Activated CD4-positive, alpha-beta T cell treated with anti-CD3 and anti-CD28 coated beads, Interleukin-2, Interleukin-6, amounts not matched to agents 100 ng/mL and 50 ng/mL, durations not matched to agents 16 hours and 8 hours (primary cell): ENCODE measurements at places on chromosomes 5 and 9.
A peak's percentile ranks its signal among the peaks of the same experiment; 100 is the strongest.

GRCh38 chr5:91291628-91292569 is 91.2 kb downstream of the ARRDC3 start:
- DNase-seq = no peak

GRCh38 chr5:10227379-10227778 is 22.3 kb downstream of the ATPSCKMT start:
- DNase-seq = no peak

DNA sequence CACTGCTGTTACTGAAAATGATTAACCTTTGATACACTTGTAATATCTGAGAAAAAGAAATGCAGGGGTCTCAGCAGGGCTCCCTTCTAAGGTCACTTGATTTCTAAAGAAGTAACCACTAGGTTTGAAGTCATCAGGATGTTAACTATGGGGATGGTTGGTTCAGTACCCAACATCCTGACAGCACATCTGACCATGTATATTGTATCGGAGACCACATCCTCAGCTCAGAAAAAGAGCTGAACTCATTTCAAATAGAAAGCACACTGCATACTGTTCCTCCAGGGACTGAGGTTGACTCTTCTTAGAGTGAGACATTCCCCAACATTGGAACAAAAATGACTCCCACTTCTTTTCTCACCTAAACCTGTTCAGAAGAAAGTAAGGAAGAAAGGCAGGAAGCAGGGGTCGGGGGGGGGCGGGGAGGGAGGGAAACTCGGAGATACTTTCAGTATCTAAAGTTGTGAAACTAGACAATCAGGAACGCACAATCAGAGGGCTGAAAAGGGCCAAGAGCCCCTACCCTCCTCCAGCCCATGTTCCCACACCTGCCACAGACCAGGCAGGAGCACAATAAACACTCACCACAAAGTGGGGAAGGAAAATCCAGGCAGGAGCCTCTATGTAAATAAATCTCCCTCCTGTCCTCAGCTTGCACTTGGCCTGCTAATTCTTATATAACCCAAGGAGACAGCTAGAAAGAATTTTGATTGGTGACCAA is 730 bp upstream of the GZMA start:
- DNase-seq = peak; percentile 71

DNA sequence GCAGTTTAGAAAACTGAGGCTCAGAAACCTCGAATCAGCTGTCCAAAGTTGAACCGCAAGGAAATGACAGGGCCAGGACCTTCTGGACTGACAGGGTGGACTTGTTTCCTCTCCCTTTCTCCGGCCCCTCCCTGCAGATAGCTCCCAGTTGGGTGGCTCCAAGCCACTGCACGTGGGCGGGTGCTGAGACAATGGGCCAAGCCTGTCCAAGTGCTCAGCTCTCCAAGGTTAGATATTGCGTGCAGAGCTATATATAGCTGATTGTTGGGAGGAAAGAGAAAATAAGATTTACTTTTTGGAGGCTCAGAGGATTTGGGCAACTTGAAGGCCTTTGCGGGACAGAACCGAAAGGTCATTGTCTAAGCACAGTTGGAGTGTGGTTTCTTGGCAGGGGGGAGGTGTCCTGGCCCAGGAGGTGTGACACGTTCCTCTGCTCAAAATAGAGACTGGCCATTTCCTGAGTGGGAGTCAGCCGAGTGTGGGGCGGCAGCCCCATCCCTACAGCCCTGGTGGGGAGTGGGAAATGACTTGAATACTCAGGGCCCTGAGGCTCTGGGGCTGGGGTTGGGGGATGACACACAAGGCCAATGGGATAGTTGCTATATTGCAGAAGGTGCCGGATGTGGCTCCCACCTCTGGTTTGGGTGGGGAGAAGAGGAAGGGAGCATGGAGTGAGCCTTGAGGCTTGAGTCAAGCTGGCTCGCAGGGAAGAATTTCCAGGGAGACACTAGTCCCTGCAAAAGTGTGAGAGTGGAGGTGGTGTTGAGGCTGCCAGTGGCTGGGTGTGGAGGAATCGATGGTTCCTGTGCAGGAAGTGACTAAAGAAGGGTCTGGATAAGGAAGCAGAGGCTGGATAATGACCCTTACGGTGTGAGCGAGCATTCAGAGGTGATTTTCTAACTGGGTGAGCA is 44.4 kb upstream of the SMAD5 start:
- DNase-seq = no peak

DNA sequence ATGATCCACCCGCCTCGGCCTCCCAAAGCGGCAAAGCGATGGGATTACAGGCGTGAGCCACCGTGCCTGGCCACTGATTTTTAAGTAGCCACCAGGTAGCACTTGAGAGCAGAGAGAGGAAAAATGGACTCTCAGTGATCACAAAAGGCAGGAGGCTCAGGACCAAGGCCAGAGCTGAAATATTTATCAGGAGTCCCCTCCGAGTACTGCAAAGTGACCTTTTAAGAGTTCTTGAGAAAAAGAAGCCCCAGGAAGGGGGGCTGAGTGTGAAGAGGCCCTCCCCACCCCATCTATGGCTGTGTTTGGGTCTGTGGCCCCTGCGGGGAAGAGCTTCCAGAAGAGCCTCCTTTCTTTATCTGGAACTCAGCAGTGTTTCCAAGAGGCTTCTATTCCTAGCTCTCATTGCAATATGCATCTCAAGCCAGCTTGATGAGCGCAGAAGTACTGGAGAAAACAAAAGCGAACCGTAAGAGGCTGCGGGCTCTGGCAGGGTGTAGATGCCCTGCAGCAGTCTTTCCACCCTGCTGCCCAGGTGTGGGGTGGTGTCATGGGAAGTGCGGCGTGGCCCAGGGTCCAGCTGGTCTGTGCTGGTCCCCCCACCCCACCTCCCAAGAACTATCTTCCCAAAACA is 75.5 kb upstream of the CDK20 start:
- no peak for DNase-seq

- no peak for DNase-seq
These were observed 62.9 kb downstream of the C9 start for GRCh38 chr5:39301406-39301805.

GRCh38 chr9:84970432-84970831 is 300.9 kb downstream of the NTRK2 start:
- no peak for DNase-seq

DNA sequence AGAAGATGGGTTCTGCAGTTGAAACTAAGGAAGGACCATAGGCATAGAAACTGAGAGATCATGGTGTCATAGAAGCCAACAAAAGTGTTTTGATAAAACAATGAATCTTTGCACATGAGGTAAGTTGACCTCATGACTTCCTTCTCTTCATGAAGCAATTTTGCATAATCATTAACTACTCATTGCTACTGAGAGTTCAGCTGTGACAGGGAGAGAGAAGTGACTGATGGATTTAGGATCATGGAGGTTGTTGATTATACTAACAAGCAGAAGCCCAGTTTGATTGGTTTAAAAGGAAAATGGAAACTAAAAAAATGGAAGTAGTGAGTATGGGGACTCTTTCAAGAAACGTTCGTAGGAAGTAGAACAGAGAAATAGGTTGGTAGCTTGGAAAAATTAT is 51.2 kb downstream of the PARP8 start:
- DNase-seq = no peak

GRCh38 chr9:97919217-97919813 is 3.0 kb downstream of the TRMO start:
- DNase-seq = no peak

DNA sequence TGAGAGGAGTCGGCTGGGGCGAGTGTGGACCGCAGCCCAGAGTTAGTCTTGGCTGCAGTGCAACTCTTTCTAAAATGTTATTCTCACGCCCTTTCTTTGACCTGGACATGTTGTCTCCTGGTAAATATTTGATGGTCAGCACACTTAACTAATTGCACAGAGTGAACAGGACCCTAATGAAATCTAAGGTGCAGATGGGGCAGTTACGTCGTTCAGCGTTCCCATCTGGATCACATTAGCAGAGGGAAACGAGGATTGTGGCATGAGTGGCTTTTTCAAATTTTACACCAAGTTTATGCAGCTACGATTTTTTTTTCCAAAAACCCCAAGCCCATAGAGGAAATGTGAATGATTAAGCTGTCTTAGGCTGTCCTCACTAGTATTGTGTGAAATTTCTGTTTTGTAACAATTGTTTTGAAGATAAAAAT is 483 bp downstream of the C9orf85 start:
- DNase-seq = no peak

- no peak for DNase-seq
These were observed 244.7 kb downstream of the BNC2 start for GRCh38 chr9:16625811-16626210.

- DNase-seq = no peak
These were observed 49.8 kb downstream of the ROR2 start for GRCh38 chr9:91900055-91900796.

DNA sequence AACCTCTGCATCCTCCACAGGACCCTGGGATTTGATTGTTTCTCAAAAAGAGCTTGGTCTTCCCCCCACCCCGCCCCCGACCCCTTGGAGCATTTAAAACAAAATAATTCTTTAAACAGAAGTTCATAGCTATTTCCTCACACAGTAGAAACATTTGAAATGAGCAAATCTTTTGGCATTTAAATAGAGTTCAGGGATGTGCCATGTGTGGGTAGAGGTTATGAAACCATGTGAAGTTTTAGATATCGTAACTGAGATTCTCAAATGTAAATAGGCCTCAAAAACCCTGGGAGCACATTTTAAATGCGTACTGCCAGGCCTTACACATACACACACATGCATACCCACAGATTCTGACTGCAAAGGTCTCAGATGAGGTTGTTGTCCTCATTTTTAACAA is 66.5 kb downstream of the EPB41L4B start:
- no peak for DNase-seq

GRCh38 chr5:76664079-76664478 is 40.9 kb upstream of the F2RL2 start:
- no peak for DNase-seq

- DNase-seq = no peak
These were observed 14.4 kb upstream of the BOD1 start for GRCh38 chr5:173630724-173631365.

DNA sequence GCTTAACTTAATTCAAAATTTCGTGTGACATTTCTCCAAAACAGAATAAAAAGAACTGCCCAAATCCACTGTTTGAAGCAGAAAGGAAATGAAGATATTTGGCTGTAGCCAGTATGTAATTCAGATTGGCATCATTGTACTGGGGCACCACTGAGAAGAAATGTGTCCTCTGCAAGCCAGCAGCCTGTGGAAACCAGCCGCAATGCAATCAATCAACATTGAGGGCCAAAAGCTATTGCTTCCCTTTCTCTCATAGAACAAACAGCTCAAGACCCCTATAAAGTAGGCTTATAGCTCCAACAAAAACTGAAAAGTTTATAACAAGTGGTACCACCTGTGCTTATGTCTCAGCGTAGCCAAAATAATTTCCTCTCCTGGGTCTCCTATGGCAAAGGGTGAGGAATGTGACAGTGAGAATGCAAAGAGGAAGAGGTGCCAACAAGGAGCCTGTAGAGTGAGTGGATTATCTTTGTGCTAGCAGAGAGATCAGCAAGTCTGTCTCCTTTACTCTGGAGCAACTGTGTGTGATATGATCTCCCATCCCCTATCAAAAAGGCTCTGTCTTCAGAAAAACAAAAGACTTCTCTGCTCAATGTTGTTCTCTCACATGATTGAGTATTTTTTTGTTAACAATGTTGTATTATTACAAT is 1072.3 kb upstream of the DMAC1 start:
- DNase-seq = no peak

DNA sequence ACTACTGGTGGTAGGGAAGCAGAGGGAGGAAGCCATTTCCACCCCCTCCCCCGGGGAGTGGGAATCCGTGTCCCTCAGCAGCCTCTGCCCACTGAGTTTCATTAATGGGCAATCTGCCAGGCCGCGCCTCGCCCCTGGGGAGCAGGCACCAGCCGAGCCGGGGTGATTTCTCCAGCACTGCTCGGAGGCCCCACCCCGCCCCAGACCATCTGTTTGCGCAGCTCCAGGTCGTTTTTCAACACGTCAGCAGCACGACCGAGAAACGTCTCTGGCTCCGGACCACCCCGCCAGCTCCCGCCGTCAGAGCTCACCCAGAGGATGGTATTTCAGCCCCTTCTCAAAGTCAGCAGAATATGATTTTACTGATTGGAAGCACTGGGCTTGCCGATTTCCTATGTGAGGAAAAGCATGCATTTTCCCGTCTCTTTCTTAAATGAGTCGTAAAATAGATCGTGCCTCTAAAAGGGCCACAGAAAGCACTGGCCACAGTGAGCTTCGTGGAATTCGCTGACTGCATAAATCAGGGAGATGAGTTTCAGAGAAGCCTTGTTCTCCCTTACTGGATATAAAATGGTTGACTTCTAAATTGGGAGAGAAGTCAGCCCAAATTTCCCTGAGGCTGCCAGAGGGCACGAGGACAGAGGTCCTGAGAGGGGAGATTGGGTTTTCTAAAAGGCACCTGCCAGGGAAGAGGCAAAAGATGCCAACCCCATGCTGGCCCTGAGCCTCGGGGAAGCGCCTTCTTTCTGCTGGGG is 47.0 kb downstream of the OLFM1 start:
- DNase-seq = no peak

- DNase-seq = peak; percentile 58
These were observed 69.7 kb upstream of the ABL1 start for GRCh38 chr9:130765137-130766020.

GRCh38 chr5:142726188-142726731 is 40.4 kb upstream of the FGF1 start:
- peak; percentile 39 for DNase-seq

GRCh38 chr5:169181814-169182213 is 119.1 kb downstream of the SLIT3 start:
- no peak for DNase-seq

GRCh38 chr9:16809912-16810610 is 60.4 kb downstream of the BNC2 start:
- DNase-seq = no peak

- no peak for DNase-seq
These were observed 60.8 kb downstream of the AOPEP start for GRCh38 chr9:94787266-94787665.

- DNase-seq = peak; percentile 57
These were observed 169.2 kb downstream of the AOPEP start for GRCh38 chr9:94895668-94896067.

DNA sequence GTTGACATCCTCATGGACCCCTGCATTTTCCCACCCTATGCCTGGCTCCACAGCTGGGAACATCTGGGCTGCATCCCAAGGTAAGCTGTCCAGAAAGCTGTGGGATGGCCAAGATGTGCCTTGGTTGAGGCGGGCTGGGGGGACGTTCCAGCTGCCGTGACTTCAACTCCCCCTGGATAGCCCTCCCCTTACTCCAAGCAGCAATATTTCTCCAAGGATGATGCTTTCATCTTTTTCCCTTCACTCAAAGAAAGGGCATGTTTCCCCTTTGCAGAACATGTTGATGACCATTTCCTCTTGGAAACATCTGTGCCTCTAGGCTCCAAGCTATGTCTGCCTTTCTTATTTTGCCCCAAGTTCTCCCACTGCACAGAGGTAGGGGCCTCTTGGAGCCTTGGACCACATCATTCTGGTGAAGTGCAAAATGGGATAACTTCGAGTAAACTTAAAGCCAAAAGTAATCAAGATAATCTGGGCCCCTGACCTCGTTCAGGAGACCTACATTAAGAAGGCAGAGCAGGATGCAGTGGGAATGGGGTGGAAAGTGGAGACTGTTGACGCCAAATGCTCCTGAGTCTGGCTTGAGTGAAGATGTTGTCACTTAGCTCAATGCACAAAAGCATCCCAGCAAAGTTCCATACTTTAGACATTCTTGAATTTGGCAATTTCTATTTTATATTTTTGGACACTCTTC is 175.2 kb downstream of the GAS1 start:
- no peak for DNase-seq

- no peak for DNase-seq
These were observed 14.6 kb downstream of the PAEP start for GRCh38 chr9:135575995-135576631.
